ENCODE measurements at places on chromosomes 5 and 9.

DNA sequence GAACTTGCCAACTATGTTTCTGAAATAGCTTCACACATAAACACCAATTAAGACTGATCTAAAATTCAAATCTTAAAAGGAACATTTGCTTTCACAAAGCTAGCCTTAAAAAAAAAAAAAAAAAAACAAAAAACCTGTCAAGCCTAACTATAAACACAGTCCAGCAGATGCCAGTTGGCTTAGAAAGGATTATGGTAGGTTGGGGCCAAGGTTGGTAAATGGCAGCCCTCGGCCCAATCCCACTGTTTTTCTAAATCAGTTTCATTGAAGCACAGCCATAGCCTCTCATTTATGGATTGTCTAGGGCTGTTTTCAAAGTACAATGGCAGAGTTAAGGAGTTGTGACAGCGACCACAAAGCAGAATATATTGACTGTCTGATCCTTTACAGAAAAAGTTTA lies 75.7 kb upstream of the FRRS1L start:
- no peak for DNase-seq

DNA sequence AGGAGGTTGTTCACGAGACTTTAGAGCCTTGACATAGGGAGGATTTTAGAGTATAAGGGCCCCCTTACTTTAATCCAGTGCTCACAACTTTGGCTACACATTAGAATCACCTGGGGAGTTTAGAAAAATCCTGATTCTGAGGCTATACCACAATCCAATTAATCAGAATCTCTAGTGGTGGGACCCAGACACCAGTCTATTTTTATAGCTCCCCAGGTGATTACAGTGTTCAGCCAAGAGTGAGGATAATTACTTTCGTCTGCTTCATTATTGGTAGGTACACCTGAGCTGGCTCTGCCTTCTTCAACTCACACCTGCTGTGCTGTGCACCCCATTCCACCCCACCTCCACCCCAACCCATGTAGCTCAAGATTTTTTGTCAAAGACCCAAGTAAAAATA lies 141.3 kb upstream of the EPB41L4A start:
- no peak for DNase-seq

- no peak for DNase-seq
Measured at GRCh38 chr5:9176641-9177040, 369.2 kb downstream of the SEMA5A start.

DNA sequence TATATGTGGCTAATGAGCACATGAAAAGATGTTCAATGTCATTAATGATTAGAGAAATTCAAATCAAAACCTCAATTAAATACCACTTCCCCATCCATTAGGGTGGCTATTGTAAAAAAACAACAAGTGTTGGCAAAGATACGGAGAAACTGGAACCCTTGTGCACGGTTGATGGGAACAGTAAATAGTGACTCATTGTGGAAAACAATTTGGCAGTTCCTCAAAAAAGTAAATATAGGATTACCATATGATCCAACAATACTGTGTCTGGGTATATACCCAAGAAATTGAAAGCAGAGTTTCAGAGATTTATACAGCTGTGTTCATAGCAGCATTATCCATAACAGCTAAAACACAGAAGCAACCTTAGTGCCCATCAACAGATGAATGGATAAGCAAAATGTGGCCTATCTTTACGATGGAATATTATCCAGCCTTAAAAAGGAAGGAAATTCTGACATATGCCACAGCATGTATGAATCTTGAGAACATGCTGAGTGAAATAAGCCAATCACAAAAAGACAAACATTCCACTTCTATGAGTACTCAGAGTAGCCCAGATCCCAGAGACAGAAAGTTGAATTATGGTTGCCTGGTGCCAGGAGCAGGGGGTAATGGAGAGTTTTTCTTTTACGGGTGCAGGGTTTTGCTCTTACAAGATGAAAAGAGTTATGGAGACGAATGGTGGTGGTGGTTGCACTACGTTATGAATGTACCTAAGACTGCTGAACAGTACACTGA lies 41.4 kb upstream of the LRRC14B start:
- DNase-seq: peak; percentile 59

DNA sequence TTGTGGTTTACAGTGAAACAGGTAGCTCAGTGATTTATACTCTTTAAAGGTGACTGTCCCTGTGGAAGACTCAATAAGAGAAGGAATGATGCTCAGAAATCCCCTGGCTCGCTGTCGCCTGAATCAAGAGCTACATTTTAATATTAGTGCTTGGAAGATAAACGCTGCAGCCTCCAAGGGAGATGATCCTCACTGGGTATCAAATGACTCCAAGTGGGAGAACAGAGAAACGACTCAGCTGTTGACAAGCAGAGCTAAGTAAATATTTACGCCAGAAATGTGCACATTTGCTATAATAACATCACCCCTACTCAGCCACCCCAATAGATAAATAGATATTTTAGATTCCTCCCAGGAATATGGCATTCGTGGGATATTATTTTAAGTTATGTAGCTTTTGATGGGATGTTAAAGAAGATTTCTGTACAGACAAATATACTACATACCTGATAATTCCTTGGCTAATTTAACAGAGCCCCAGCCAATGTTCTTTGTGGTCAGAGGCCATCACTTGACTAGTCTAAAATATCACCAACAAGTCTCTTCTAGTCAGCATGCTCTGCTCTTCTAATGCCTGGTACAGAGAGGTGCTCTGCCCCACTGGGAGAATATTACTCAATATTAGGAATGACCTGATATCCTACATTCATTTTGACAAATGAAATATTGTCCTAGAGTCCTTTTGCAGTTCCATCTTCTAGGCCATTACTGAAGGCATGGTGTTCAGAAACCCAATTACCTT lies 18.3 kb upstream of the CCDC192 start:
- no peak for DNase-seq

DNA sequence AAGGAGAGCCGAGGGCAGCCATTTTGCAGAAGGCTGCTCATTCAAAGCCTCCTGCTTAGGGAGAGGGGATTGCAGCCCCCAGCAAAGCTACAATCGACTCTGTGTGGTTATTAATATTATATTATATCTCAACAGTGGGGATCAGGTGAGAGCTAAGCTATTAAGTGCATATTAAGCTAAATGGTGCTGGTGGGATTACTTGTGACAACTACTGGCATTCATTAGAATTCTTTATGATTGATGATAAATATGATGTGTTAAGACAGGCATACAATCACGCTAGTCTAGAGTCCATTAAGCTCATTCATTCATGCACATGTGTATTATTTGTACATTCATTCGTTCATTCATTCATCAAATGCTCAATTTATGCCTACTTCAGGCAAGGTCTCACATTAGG lies 23.0 kb downstream of the COL15A1 start:
- DNase-seq: no peak

DNA sequence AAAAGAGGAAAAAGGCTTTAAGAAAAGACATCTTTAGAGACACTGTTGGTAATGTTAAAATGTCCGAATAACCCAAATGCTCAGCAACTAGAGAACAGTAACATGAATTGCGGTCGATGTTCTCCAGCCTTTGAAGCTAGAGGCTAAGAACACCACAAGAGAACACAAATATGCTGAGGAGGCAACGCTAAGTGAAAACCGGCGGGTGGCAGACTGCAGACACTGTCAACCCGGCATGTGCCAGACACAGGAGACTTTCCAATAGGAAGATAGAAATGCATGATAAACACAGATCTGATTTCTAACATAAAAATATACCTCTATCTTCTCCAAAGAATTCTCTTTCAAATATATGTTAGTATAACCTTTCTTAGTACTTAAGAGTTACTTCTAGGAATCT lies 18.4 kb upstream of the DDX41 start:
- no peak for DNase-seq

GRCh38 chr5:87054821-87055220 lies 212.9 kb upstream of the RASA1 start:
- DNase-seq: no peak

DNA sequence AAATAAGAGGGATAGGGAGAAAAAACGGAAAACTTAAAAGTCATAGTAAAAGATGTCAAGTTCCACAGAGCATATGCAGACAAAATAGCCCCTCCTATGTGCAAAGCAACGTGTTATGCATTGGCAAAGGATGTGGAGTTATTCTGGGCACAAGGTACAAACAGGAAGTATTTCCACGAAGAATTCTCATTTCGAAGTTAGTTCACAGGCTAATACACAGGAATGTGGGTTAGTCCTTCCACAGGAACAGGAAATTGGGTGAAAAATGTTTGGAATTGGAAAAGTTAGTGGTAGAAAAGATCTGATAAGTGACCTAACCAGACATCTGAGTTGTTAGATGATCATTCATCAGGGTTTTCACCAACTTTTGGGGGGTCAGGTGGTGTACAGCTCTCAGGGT lies 326.6 kb downstream of the EBF1 start:
- DNase-seq: no peak

DNA sequence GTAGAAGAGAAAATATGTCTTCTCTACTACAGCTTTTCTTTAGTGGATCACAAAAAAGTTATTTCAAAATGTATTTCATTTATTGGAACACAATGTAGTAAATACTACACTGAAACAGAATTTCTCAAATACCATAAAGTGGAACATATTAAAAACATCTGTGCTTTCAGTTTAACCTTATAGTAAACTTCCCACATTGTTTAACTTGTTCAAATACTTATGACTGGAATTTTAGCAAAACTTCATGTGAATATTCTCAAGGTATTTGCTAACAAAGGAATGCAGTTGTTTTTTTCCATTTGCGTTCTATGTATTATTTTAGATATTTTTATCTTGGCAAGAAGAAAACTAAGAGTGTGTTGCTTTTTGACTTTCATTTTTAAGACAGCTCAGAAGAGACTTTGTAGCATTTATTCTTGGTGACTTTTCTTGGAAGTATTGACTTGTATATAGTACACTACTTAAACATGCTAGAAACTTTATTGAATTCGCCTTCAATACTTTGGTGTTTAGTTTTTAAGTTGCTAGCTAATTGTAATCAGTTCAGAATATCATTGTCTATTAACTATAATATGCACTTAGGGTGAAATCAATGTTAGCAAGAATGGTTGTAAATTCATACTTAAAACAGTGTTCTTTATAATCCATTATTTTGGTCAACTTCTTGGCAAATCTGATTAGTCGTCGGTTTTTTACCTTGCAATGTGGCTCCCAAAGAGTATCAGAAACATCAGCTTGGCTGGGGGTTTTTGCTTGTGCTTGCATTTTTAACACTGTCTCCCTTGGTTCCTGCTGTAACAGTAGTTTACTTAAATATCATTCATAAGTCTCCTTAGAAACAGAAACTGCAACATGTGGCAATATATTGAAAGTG lies 5.0 kb upstream of the RHOBTB3 start:
- no peak for DNase-seq

GRCh38 chr5:138824516-138824915 lies 50.6 kb downstream of the LRRTM2 start:
- no peak for DNase-seq

- DNase-seq: no peak
Measured at GRCh38 chr9:106707738-106708474, 155.1 kb upstream of the ZNF462 start.

- DNase-seq: no peak
Measured at GRCh38 chr9:136599811-136600660, 54.2 kb upstream of the NOTCH1 start.

GRCh38 chr9:136204838-136205706 lies at the start of gene LHX3:
Gene LHX3, minus strand, starts transcription at chr9:136205128. Its CDS starts 116 bp downstream, at chr9:136205012.
- DNase-seq: no peak

- DNase-seq: no peak
Measured at GRCh38 chr5:1442222-1443145, 2.8 kb downstream of the SLC6A3 start.

- peak; percentile 72 for DNase-seq
Measured at GRCh38 chr9:88388886-88389605, 802 bp downstream of the SPIN1 start.

DNA sequence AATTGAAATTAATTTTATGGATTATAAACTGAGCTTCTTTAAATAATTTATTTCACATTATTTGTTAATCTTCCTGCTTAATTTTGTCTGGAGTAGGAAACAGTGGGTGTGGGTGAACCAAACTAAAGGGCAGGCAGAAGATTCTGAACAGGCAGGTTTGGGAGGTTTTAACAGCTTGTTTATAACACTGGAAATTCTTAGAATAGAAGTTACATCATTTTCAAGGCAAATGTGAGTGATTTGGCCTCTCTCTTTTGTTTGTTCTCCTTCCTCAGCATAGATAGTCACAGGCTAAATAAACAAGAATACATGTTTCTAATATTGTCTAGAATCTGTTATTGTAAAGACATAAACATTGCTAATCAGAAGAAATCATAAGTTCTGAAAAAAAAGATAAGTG lies 970.9 kb upstream of the NUDT12 start:
- DNase-seq: peak; percentile 49

DNA sequence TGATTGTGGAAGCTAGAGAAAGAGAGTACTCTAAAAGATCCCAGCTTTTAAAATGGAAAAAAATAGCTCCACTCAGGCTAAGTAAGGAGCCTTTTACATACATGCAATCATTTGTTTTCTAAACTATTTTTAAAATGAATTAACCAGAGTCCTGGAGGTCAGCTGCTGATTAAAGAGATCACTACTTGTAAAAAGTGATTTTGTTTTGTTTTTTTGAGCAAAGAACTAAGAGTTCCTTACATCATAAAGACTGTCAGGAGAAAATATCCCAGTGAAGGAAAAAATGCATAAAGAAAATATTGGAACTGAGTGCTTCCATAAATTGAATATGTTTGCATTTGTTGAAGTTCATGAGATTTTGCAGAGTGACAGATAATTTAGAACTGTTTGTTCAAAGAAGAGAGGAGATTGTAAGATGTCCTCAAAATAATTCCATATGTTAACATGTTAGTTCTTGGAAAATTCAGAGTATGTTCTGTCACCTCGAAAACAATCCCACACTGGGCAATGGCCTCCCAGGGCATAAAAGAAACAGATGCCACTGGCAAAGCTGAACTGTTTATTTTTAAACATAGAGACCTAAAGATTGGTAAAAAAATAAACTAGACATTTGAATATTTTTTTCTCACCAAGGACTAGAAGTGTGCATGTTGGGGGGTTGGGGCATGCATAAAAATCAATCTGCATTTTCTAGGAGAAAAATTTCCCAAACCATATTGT lies 264.7 kb downstream of the NPR3 start:
- no peak for DNase-seq

GRCh38 chr5:155870636-155871035 lies 456.3 kb upstream of the SGCD start:
- DNase-seq: no peak

DNA sequence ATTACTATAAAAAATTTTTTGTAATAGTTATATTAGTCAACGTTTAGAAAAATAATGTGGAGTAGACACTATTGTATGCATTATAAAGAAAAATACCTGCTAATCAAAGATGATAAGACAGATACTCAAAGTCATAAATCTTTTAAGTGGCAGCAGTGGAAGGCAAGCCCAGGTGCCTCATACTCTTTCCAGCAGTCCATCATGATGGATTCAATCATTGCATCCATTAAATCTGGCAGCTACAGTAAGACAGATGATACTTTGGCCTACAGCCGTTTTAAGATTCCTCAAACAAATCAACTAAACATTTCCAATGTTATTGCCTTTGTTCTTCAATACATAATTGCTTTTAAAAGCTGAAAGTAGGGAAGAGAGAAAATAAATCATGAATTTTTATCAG lies 1392.9 kb upstream of the NUDT12 start:
- no peak for DNase-seq

Measured in PC-9 (cell line).